ENCODE measurements at places on chromosomes 7 and 10. TPM values are rescaled to one million over a fixed set of nuclear protein-coding genes. Genes with fewer than 3 reads are reported as not detected.

The DNAH11 gene
- total RNA-seq: 4.6 TPM

The FZD8 gene
- total RNA-seq: 14.9 TPM

The LRRC17 gene
- 3.3 TPM for total RNA-seq

The SUN3 gene
- not detected for total RNA-seq

The EN2 gene
- total RNA-seq: not detected

The SLC26A4 gene
- 1.3 TPM for total RNA-seq

The SLK gene
- total RNA-seq: 46.5 TPM

The VSTM2A gene
- total RNA-seq: not detected

The PRKCQ gene
- total RNA-seq: 0.07 TPM

The INA gene
- 1.1 TPM for total RNA-seq

The POT1 gene
- 14.1 TPM for total RNA-seq

The DGKI gene
- 0.20 TPM for total RNA-seq

The ATXN7L1 gene
- 4.4 TPM for total RNA-seq

The SAP25 gene
- total RNA-seq: not detected

The OR6B1 gene
- total RNA-seq: not detected

The CCDC136 gene
- 0.07 TPM for total RNA-seq

The NANOS1 gene
- total RNA-seq: 0.13 TPM
